Activated CD8-positive, alpha-beta T cell treated with anti-CD3 and anti-CD28 coated beads, Interleukin-2, amount 10 ng/mL, durations not matched to agents 7 days and 5 days (primary cell): ENCODE measurements at places on chromosomes 6 and 20. TPM values are rescaled to one million over a fixed set of nuclear protein-coding genes. Genes with fewer than 3 reads are reported as not detected.
A peak's percentile ranks its signal among the peaks of the same experiment; 100 is the strongest.

The HLA-DOA gene
- total RNA-seq, result 3.3 TPM

DNA sequence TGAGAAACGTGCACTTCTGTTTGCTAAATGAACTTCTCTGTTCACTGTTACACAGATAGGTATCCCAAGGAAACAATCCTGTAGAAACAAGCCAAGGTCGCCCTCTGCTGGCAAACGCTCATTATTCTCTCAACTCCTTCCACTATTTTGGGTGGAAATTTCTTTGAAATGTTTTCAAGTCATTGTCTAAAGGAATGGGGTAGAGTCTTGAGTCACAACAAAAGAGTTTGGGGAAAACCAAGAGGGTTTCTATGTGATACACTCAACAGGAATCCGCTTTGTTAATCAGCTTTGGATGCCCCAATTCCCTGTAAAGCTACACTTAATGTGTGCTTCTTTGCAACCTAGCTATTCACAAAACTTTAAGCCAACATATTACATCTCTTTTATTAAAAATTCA lies 4.6 kb upstream of the RAE1 start:
- no peak overlapping the region for H3K27ac ChIP-seq
- no peak overlapping the region for H3K4me3 ChIP-seq
- H3K36me3 ChIP-seq, result no peaks in the 10 kb centered on the region
- H3K4me1 ChIP-seq, result peaks cover 6% of the 10 kb centered on the region
- peaks cover 13% of the 10 kb centered on the region for H3K27me3 ChIP-seq

DNA sequence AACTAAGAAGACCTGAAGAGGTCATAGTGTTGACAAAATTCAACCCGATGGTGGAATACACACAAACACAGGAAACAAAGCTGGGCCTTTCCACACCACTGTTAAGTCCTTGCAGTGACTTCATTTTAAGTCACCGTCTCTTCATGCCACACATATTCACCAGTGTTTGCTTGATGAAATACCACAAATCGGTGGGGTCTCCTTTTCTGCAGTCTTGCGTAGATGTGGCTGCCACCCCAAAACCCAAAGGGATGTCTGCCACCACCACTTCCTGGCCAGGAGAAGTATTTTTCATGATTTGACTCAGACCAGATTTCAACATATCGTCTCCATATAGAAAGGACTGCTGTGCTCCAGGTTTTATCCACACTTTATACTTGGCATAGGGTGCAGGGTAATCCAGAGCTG lies 11.0 kb upstream of the COL10A1 start:
- DNase-seq, result peak; percentile 63
- H3K36me3 ChIP-seq, result peaks cover 9% of the 10 kb centered on the region
- H3K27ac ChIP-seq, result peak overlapping the region; percentile 26
- no peaks in the 10 kb centered on the region for H3K27me3 ChIP-seq

The LIME1 gene
- total RNA-seq, result 163 TPM

The CNKSR3 gene
- not detected for total RNA-seq

- H3K4me3 ChIP-seq, result no peak overlapping the region
- no peak overlapping the region for H3K27ac ChIP-seq
- no peaks in the 10 kb centered on the region for H3K36me3 ChIP-seq
These were observed 204.7 kb upstream of the EXOC2 start for GRCh38 chr6:897528-898207.

GRCh38 chr6:20055916-20056315 lies 156.4 kb downstream of the MBOAT1 start:
- H3K27ac ChIP-seq, result no peak overlapping the region
- no peak overlapping the region for H3K4me3 ChIP-seq
- H3K4me1 ChIP-seq, result peaks cover 4% of the 10 kb centered on the region
- no peaks in the 10 kb centered on the region for H3K36me3 ChIP-seq

DNA sequence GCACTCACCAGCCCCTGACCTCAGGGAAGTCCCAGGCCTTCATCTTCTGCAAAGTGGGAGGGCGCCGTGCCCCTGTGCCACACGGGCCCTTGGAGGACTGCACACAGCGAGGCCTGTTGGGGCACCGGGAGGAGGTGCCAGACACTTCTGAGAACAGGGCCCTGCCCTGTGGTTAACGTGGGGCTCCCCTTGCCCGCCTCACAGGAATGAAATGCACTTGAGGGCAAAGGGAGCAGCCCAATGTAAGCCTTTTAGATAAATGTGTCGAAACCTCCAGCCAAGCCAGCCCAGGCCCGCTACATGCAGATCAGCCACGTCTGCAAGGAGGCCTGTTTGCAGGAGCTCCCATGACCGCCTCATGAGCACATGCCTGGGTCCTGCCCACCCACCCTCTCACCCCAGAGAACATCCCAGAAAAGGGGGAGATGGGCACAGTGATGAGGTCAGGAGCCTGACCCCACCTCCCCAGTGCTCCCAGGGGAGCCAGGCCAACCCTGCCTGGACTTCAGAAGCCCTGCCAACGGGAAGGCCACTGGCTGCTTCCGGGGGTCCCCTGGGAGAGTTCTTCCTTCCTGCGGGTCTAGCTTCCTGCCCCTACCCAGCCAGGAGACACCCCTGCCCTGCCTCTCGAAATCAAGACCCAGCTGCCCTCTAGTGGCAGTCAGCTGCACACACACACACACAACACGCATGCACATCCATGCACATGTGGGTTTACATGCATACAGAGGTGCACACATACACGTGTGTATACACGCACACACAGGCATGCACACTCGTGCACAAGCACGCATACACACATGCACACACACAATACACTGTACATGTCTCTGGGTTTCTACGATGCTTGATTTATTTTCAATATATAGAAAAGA lies 178.7 kb downstream of the TAF4 start:
- H3K4me1 ChIP-seq, result peaks cover 3% of the 10 kb centered on the region
- H3K27ac ChIP-seq, result no peak overlapping the region
- no peaks in the 10 kb centered on the region for H3K27me3 ChIP-seq
- DNase-seq, result peak; percentile 54

GRCh38 chr6:158570681-158570962 lies 10.7 kb downstream of the TMEM181 start:
- no peak for DNase-seq
- H3K36me3 ChIP-seq, result peaks cover 46% of the 10 kb centered on the region
- no peaks in the 10 kb centered on the region for H3K27me3 ChIP-seq

- H3K4me3 ChIP-seq, result no peak overlapping the region
- no peak for DNase-seq
- H3K36me3 ChIP-seq, result no peaks in the 10 kb centered on the region
- no peaks in the 10 kb centered on the region for H3K4me1 ChIP-seq
- peaks cover 7% of the 10 kb centered on the region for H3K27me3 ChIP-seq
These were observed 13.8 kb upstream of the GJE1 start for GRCh38 chr6:142118925-142119324.

GRCh38 chr6:23339268-23339667 lies 769.9 kb downstream of the HDGFL1 start:
- no peak overlapping the region for H3K4me3 ChIP-seq
- DNase-seq, result no peak
- H3K27me3 ChIP-seq, result no peaks in the 10 kb centered on the region

DNA sequence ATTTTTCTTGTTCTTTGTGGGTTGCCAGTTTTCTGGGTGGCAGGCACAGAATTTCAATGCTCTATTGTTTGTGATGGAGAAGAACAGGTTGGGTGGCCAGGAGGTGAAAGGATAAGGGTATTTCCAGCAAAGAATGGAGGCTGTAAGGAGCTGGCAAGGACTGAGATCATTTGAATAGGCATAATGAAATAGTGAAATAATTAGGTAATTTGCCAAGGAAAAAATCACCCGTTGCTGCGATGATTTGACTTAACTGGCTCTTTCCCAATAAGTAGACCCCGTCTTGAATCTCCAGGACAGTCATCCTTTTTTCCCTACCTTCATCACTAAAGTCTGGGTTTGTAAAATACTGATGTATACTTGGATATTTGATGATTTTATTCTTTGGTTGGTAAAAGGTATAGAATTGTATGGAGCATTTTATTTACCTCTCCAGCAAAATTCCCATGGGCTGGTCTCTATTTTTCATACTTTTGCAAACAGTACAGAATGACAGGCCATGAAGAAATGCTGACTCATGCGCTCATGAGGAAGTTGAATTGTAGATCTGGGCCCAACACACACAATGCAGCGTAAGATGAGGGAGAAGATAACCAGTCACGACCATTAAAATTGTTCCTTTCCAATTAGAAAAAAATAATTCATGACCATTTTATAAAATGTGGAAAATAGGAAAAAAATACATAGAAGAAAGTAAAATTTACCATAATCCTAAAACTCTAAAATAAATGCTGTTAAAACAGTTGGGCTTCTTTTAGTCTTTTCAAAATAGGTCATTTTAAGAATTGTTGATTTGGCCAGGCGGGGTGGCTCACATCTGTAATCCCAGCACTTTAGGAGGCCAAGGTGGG lies 2.4 kb upstream of the GCNT2 start:
- no peak overlapping the region for H3K4me3 ChIP-seq
- no peak for DNase-seq
- H3K36me3 ChIP-seq, result no peaks in the 10 kb centered on the region
- H3K27me3 ChIP-seq, result no peaks in the 10 kb centered on the region
- H3K4me1 ChIP-seq, result no peaks in the 10 kb centered on the region

GRCh38 chr20:59848182-59848581 lies 85.3 kb downstream of the SYCP2 start:
- H3K4me1 ChIP-seq, result no peaks in the 10 kb centered on the region
- H3K27me3 ChIP-seq, result peaks cover 9% of the 10 kb centered on the region
- no peak overlapping the region for H3K27ac ChIP-seq
- no peak for DNase-seq
- H3K36me3 ChIP-seq, result no peaks in the 10 kb centered on the region
- H3K4me3 ChIP-seq, result no peak overlapping the region

- H3K4me1 ChIP-seq, result no peaks in the 10 kb centered on the region
- no peak for DNase-seq
- H3K36me3 ChIP-seq, result no peaks in the 10 kb centered on the region
- H3K4me3 ChIP-seq, result no peak overlapping the region
- no peaks in the 10 kb centered on the region for H3K27me3 ChIP-seq
These were observed 7.8 kb downstream of the PAK5 start for GRCh38 chr20:9831032-9831431.

The VSTM2L gene
- not detected for total RNA-seq

The ID1 gene
- total RNA-seq, result 0.50 TPM

DNA sequence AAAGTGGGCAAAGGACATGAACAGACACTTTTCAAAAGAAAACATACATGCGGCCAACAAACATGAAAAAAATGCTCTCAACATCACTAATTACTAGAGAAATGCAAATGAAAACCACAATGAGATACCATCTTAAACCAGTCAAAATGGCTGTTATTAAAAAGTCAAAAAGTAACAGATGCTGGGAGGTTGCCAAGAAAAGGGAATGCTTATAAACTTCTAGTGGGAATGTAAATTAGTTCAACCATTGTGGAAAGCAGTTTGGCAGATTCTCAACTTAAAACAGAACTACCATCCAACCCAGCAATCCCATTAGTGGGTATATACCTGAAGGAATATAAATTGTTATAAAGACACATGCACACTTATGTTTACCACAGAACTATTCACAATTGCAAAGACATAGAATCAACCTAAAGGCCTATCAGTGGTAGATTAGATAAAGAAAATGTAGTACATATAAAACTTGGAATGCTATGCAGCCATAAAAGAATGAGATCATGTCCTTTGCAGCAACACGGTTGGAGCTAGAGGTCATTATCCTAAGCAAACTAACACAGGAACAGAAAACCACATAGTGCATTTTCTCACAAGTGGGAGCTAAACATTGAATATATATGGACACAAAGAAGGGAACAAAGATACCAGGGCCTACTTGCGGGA lies 16.3 kb downstream of the CENPQ start:
- H3K27ac ChIP-seq, result no peak overlapping the region
- H3K27me3 ChIP-seq, result no peaks in the 10 kb centered on the region
- H3K4me3 ChIP-seq, result no peak overlapping the region

GRCh38 chr6:138011413-138011812 lies 95.8 kb downstream of the PERP start:
- no peak for DNase-seq
- H3K4me3 ChIP-seq, result no peak overlapping the region
- no peak overlapping the region for H3K27ac ChIP-seq

- no peak overlapping the region for H3K4me3 ChIP-seq
- no peak overlapping the region for H3K27ac ChIP-seq
- H3K36me3 ChIP-seq, result no peaks in the 10 kb centered on the region
- no peaks in the 10 kb centered on the region for H3K4me1 ChIP-seq
- no peak for DNase-seq
These were observed 503.9 kb downstream of the ADGRB3 start for GRCh38 chr6:69138893-69139494.
